ENCODE measurements at places on chromosomes 12 and 14.

GRCh38 chr12:106455111-106455510, 97.6 kb downstream of the POLR3B start:
- H3K27me3 ChIP-seq, result no peaks in the 10 kb centered on the region
- H3K27ac ChIP-seq, result no peak overlapping the region
- H3K4me1 ChIP-seq, result peaks cover 3% of the 10 kb centered on the region
- peaks cover 41% of the 10 kb centered on the region for H3K36me3 ChIP-seq
- no peak overlapping the region for H3K4me3 ChIP-seq
- DNase-seq, result no peak

- H3K27me3 ChIP-seq, result no peaks in the 10 kb centered on the region
- H3K4me1 ChIP-seq, result peaks cover 7% of the 10 kb centered on the region
- no peak overlapping the region for H3K4me3 ChIP-seq
- H3K27ac ChIP-seq, result no peak overlapping the region
Observed at GRCh38 chr12:94938583-94938982, 64.9 kb downstream of the NDUFA12 start.

- H3K36me3 ChIP-seq, result no peaks in the 10 kb centered on the region
- DNase-seq, result no peak
- H3K4me1 ChIP-seq, result no peaks in the 10 kb centered on the region
- no peak overlapping the region for H3K27ac ChIP-seq
Observed at GRCh38 chr12:39966721-39967120, 139.2 kb downstream of the SLC2A13 start.

GRCh38 chr14:99426813-99427346, 53.8 kb downstream of the SETD3 start:
- H3K27me3 ChIP-seq, result no peaks in the 10 kb centered on the region
- H3K27ac ChIP-seq, result no peak overlapping the region
- DNase-seq, result no peak
- H3K4me3 ChIP-seq, result no peak overlapping the region

DNA sequence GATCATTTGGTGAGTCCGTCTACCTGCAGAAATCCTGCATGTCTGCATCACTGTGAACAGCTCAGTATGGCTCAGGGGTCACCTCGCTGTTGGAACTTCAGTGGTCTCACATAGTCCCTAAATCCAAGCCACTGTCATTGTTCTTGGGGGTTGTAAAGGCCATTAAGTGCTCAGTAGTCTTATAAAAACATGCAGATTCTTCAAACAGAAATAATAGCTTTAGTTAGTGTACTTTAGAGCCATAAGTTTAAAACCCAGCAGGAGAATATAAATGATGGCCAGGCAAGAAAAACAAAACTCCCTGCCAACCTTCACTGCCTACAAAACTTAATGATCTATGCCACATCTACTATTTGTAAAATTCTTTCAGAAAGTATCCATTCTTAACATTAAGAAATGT, 396.3 kb downstream of the SYT1 start:
- H3K27ac ChIP-seq, result no peak overlapping the region
- no peaks in the 10 kb centered on the region for H3K4me1 ChIP-seq
- no peaks in the 10 kb centered on the region for H3K27me3 ChIP-seq
- no peaks in the 10 kb centered on the region for H3K36me3 ChIP-seq

DNA sequence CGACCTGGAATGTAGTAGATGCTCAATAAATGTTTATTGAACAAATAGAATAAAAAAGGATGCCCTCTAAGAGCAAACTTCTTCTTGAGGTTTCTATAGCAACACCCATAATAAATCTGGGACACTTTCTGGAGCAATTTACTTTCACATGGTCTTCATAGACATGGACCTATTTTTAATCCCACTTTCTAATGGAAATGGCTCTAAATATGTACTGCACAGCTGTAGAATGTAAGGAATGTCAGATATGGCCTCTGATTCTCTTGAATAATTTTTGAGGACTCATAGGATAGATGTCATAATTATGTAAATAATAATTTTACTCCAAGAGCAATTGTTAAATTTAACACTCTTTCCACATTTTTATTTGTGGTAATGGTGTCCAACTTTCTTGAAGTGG, 133.5 kb upstream of the DAAM1 start:
- no peaks in the 10 kb centered on the region for H3K36me3 ChIP-seq
- H3K27ac ChIP-seq, result no peak overlapping the region
- no peaks in the 10 kb centered on the region for H3K27me3 ChIP-seq
- DNase-seq, result no peak
- no peak overlapping the region for H3K4me3 ChIP-seq

DNA sequence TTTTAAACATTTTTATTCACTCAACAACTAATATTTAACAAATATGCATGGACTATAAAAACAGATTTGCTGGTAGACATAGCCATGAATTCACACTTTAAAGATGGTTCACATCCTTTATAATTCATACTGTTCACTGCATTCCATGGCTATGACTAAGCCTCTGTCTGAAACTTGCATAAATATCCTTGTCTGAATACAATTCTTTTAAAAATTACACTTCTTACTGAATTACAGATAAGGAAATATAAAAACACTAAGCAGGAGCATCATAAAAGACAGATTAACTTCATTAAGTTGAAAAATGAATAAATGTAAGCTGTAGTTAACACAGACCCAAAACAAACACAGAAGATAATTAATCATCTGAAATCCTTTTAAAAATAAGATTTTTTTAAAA, 53.8 kb downstream of the GXYLT1 start:
- peaks cover 14% of the 10 kb centered on the region for H3K36me3 ChIP-seq
- no peaks in the 10 kb centered on the region for H3K4me1 ChIP-seq
- no peak for DNase-seq
- H3K27me3 ChIP-seq, result no peaks in the 10 kb centered on the region
- no peak overlapping the region for H3K4me3 ChIP-seq
- no peak overlapping the region for H3K27ac ChIP-seq

DNA sequence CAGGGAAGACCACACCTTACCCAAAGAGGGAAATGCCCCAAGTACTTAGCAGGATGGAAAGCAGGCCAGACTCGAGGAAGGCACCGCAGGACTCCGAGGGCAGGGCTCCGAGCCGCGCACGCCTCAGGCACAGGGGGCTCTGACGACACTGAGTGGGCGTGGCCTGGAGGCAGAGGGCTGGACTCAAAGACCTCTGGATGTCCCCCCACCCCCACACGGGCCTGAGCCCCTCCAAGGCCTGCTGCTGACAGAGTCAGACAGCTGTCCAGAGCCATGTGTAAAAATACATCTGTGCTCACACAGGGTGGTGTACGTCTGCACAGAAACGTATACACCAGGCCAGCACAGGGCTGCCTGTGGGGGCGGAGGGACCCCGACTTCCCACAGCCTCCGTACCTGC, 1.4 kb downstream of the AKT1 start:
- no peak for DNase-seq
- H3K36me3 ChIP-seq, result no peaks in the 10 kb centered on the region

All from psoas muscle (tissue), 8 donors.